ENCODE measurements at places on chromosomes 2 and 18. TPM values are rescaled to one million over a fixed set of nuclear protein-coding genes. Genes with fewer than 3 reads are reported as not detected.

DNA sequence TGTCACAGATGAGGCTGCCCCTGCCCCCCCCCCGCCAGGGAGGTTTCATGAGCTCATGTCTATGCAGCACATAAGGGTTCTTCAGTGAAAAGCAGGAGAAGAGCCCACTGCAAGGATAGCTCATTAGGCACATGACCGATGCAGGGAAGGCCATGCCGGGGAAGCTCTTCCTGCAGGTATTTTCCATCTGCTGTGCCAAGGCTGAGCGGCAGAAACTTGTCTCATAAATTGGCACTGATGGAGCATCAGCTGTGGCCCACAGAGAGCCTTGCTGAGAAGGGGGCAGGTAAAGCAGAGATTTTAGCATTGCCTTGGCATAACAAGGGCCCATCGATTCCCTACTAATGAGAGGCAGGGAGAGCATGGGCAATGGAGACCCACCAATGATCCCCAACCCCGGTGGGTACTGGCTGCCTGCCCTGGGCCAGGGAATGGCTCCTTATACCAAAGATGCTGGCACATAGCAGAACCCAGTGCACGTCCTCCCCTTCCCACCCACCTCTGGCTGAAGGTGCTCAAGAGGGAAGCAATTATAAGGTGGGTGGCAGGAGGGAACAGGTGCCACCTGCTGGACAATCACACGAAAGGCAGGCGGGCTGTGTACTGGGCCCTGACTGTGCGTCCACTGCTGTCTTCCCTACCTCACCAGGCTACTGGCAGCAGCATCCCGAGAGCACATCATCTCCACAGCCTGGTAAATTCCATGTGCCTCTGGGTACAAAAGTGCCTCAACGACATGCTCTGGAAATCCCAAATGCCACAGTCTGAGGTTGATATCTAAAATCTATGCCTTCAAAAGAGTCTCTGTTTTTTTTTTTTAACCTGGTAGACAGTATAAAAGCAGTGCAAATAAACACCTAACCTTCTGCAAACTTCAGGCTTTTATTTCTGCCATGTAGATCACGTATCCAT lies 41.4 kb downstream of the STEAP3 start:
- no peaks in the 10 kb centered on the region for H3K4me1 ChIP-seq
- H3K4me3 ChIP-seq = no peak overlapping the region
- DNase-seq = peak; percentile 54
- H3K27ac ChIP-seq = no peak overlapping the region
- no peaks in the 10 kb centered on the region for H3K36me3 ChIP-seq
- H3K27me3 ChIP-seq = no peaks in the 10 kb centered on the region

- H3K27me3 ChIP-seq = no peaks in the 10 kb centered on the region
- no peak overlapping the region for H3K27ac ChIP-seq
- no peak overlapping the region for H3K4me3 ChIP-seq
- H3K4me1 ChIP-seq = peaks cover 18% of the 10 kb centered on the region
- H3K36me3 ChIP-seq = peaks cover 18% of the 10 kb centered on the region
These were observed 30.9 kb downstream of the MREG start for GRCh38 chr2:215982465-215982875.

The MPV17 gene
- 72.3 TPM for total RNA-seq

GRCh38 chr2:232931636-232932035 lies 61.6 kb downstream of the SNORC start:
- H3K4me3 ChIP-seq = no peak overlapping the region
- H3K27ac ChIP-seq = no peak overlapping the region
- DNase-seq = no peak
- H3K4me1 ChIP-seq = peaks cover 8% of the 10 kb centered on the region
- peaks cover 39% of the 10 kb centered on the region for H3K27me3 ChIP-seq
- no peaks in the 10 kb centered on the region for H3K36me3 ChIP-seq

DNA sequence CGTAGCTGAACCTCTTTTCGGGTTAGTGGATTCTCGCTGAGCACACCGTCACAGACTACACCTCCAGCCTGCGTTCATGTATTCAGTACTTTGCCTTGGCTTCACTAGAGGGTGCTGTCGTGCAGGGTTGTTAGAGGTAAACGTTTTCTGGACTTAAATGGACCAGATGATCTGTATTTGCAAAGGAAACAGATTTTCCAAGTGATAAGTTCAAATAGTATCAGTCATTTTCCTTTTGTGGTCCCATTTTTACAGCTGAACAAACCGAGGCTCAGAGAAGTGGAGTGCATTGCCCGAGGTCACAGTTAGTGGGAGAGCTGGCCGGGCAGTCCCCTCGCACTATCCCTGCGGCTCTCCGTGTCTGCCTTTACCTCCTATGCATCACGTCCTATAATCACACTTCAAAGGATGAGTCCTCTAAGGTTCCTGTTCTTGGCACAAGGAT lies 125.9 kb downstream of the MAP4K4 start:
- H3K4me3 ChIP-seq = peak overlapping the region; percentile 29
- no peaks in the 10 kb centered on the region for H3K27me3 ChIP-seq
- peaks cover 76% of the 10 kb centered on the region for H3K4me1 ChIP-seq
- peaks cover 12% of the 10 kb centered on the region for H3K36me3 ChIP-seq

The RAB6C gene
- not detected for total RNA-seq

DNA sequence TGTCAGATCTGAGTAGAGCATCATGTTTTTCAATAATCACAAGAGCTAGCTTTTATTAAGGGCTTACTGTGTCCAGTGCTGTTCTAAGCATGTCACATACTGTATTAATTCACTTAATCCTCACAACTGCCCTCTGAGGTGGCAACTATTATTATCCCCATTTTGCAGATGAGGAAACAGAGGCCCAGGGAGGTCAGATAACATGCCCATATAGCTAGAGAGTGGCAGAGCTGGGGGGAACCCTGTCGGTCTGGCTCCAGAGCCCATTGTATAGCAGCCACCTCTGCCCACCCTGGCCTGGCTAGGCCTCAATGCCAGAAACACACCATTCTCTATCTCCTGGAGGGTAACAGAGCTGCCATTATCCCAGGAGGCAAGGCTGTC lies 113.2 kb downstream of the B3GNT2 start:
- H3K4me1 ChIP-seq = peaks cover 78% of the 10 kb centered on the region
- no peak overlapping the region for H3K4me3 ChIP-seq
- H3K27me3 ChIP-seq = peaks cover 2% of the 10 kb centered on the region

The FSIP2 gene
- total RNA-seq = 0.14 TPM

DNA sequence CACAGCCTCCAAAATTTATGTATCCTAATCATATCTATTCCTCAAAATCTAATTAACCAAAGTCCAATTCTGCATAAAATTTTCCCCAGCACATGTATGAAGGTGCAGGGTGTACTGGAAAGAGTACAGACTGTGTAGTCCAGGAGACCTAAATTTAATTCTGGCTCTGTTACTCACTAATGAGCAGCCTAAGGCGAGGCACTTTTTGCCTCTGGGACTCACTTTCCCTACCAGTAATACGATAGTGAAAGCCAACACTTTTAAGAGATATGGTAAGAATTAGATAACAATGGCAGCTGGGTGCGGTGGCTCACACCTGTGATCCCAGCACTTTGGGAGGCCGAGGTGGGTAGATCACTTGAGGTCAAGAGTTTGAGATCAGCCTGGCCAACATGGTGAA lies 177.7 kb downstream of the PIEZO2 start:
- H3K27me3 ChIP-seq = no peaks in the 10 kb centered on the region
- H3K4me3 ChIP-seq = no peak overlapping the region
- no peak for DNase-seq
- no peaks in the 10 kb centered on the region for H3K4me1 ChIP-seq

The SLC23A3 gene
- total RNA-seq = 1.6 TPM

GRCh38 chr2:219056176-219056895 lies 4.4 kb downstream of the IHH start:
- no peak overlapping the region for H3K27ac ChIP-seq
- DNase-seq = no peak
- H3K36me3 ChIP-seq = no peaks in the 10 kb centered on the region
- H3K4me3 ChIP-seq = no peak overlapping the region
- peaks cover 46% of the 10 kb centered on the region for H3K27me3 ChIP-seq
- peaks cover 18% of the 10 kb centered on the region for H3K4me1 ChIP-seq

- no peak for DNase-seq
- H3K36me3 ChIP-seq = no peaks in the 10 kb centered on the region
- no peak overlapping the region for H3K27ac ChIP-seq
These were observed 61.2 kb upstream of the ATL2 start for GRCh38 chr2:38438133-38438882.

GRCh38 chr2:73998451-73998850 lies 13.7 kb downstream of the TET3 start:
- peaks cover 15% of the 10 kb centered on the region for H3K36me3 ChIP-seq
- H3K27me3 ChIP-seq = no peaks in the 10 kb centered on the region
- H3K27ac ChIP-seq = peak overlapping the region; percentile 68
- peaks cover 79% of the 10 kb centered on the region for H3K4me1 ChIP-seq
- peak; percentile 36 for DNase-seq
- no peak overlapping the region for H3K4me3 ChIP-seq

The APOB gene
- total RNA-seq = not detected
